Inflammatory macrophage treated with lipopolysaccharide for 1 hour (primary cell): ENCODE measurements at places on chromosomes 13 and 19.

GRCh38 chr13:46179969-46180763, 1.8 kb downstream of the LCP1 start:
- DNase-seq, result no peak

GRCh38 chr19:46797881-46798280, 9.5 kb upstream of the SLC1A5 start:
- DNase-seq, result no peak

GRCh38 chr13:61685682-61686012, 270.0 kb upstream of the PCDH20 start:
- DNase-seq, result no peak

GRCh38 chr13:50082426-50083281, 67.4 kb downstream of the KCNRG start:
- DNase-seq, result peak; percentile 40
